ENCODE measurements at places on chromosomes 3 and 15.

DNA sequence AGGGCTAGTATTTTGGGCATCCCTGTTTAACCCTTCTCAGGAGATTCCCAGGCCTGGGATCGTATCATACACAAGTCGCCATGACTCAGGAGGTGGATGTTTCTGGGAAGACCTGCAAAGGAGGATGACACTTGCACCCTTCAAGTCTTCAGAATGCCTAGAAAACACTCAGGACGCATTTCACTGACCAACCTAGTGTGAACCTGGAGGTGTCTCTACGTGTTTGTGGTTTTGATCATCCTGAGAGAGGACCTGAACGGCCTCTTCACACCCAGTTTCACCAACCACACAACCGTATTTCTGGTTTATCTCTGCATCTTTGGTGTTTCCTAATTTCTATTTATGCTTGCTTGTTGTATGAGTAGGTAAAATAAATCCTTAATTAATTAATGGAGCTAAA lies 2.8 kb upstream of the CLDND1 start:
- no peak for DNase-seq

GRCh38 chr3:73107215-73107614 lies 45.8 kb downstream of the EBLN2 start:
- no peak for DNase-seq

DNA sequence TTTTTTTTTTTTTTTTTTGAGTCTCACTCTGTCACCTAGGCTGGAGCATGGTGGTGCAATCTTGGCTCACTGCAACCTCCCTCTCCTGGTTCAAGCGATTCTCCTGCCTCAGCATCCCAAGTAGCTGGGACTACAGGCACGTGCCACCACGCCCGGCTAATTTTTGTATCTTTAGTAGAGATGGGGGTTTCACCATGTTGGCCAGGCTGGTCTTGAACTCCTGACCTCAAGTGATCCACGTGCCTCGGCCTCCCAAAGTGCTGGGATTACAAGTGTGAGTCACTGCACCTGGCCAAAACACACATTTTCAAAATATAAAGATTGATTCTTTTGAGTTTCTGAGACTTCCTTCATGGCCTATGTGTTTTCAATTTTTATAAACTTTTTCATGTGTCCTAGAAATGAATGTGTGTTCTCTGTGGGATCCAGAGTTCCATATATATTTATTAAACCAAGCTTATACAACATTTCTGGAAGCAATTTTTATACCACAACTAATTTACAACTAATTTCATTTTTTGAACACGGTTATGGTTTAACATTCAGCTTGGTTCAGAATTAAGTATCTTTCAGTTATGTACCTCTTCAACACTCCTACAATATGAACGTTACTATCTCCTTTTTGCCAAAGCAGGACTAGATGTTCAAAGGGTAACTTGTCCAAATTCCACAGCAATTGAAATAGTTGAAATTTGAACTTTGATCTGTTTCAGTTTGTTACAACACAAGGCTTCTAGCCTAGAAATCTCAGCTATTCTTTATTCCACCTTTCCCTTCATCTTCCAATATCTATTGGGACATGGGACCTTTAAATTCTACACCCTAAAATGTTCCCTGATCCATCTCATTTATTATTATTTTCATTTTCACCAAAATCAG lies 1.5 kb downstream of the ACAD11 start:
- no peak for DNase-seq

- DNase-seq, result peak; percentile 5
Measured at GRCh38 chr3:115280506-115280905, 133.4 kb upstream of the ZBTB20 start.

- DNase-seq, result no peak
Measured at GRCh38 chr3:71961891-71962290, 176.9 kb upstream of the PROK2 start.

- DNase-seq, result no peak
Measured at GRCh38 chr3:101518421-101518871, 5.4 kb upstream of the SENP7 start.

GRCh38 chr3:39052583-39052982 lies 767 bp downstream of the WDR48 start:
- peak; percentile 12 for DNase-seq

- no peak for DNase-seq
Measured at GRCh38 chr3:142944342-142944741, 19.1 kb downstream of the PAQR9 start.

- peak; percentile 87 for DNase-seq
Measured at GRCh38 chr3:72953325-72953956, 43.2 kb upstream of the PPP4R2 start.

DNA sequence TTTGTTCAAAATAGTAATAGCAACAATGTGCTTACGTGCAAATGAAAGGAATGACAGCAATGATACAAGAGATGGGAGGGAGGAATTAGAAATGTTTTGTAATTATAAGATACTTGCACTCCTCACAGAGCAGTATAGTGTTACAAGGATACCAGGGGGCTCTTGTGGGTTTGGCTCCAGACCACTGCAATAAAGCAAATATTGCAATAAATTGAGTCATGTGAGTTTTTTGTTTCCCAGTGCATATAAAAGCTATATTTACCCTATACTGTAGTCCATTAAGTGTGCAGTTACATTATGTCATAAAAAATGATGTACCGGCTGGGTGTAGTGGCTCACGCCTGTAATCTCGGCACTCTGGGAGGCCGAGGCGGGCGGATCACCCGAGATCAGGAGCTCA lies 864.3 kb downstream of the NSUN3 start:
- no peak for DNase-seq

- no peak for DNase-seq
Measured at GRCh38 chr15:33080006-33080405, 114.5 kb downstream of the FMN1 start.

GRCh38 chr3:61066800-61067199 lies 184.5 kb downstream of the FHIT start:
- no peak for DNase-seq
